ENCODE measurements at places on chromosomes 12 and 14.

DNA sequence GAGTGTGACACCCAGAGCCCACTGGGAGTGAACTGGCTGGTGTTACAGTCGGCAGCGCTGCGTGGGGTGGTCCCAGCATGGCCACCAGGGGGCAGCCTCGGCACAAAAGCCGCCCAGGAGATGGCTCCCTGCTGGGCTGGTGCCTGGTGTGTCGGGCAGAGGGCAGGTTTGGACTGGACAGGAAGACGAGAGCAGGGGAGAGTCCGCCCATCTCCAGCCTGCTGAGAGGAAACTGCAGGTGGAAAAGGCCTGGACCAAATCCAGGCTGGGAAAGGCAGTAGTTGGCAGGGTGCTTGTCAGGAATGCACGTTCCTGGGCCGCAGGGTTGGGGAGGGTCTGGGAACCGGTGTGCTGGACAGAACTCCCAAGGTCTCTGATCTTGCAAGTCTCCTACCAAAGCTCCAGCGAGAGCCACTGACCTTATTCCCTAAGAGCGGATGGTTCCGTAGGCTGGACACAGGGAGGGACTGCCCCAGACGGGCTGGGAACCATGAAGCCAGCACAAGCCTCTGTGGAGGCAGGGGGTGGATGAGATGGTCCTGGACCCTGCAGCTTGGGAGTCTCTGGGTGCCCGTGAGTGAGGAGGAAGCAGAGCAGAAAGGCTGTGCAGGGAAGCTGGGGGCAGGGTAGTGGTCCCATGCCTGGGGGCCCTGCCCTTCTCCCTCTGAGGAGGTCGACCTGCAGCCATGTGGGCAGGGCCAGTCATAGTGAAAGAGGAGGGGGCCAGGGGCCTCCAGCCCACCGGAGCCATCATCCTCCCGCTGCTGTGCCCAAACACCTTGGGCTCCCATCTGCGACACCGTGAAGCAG is 1.8 kb downstream of the AHNAK2 start:
- DNase-seq = peak; percentile 87

- no peak for DNase-seq
These were observed 47.7 kb upstream of the CMKLR1 start for GRCh38 chr12:108386709-108387360.

DNA sequence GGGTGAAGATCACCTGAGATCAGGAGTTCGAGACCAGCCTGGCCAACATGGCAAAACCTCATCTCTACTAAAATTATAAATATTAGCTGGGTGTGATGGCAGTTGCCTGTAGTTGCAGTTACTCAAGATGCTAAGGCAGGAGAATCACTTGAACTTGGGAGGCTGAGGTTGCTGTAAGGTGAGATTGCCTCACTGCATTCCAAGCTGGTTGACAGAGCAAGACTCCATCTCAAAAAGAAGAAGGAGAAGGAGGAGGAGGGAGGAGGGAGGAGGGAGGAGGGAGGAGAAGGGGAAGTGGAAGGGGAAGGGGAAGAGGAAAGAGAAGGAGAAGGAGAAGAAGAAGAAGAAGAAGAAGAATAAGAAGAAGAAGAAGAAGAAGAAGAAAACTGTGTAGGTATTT is 17.0 kb downstream of the RNASE10 start:
- peak; percentile 14 for DNase-seq

DNA sequence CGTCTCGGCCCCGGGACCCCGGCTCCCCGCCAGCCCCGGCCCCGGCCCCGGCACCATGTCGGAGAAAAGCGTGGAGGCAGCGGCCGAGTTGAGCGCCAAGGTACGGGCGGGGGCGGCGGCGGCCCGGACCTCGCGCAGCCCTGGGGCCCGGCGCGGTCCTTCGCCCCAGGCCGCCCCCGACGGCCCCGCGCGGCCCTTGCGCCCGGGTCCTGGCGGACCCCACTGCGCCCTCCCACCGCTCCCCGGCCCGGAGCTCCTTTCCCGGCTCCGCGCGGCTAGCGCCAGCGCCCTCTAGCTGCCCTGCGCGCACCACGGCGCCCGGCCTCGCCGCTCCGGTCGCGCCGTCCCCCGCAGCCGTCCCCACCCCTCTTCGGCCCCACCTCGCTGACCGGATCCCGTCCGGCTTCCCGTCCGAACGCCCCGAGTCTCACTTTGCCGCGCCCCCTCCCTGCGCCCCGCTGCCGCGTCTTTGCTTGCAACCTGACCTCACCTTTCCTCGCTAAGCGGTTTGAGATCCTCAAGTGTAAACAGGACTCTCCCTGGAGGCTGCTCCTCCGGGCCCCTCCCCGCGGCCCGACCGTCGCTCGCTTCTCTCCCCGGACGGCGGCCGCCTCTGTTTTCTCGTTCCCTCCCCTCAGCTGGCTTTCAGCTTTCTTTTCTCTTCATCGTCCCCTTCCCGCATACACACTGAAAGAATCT is 637 bp downstream of the PTMS start:
- DNase-seq = peak; percentile 73

DNA sequence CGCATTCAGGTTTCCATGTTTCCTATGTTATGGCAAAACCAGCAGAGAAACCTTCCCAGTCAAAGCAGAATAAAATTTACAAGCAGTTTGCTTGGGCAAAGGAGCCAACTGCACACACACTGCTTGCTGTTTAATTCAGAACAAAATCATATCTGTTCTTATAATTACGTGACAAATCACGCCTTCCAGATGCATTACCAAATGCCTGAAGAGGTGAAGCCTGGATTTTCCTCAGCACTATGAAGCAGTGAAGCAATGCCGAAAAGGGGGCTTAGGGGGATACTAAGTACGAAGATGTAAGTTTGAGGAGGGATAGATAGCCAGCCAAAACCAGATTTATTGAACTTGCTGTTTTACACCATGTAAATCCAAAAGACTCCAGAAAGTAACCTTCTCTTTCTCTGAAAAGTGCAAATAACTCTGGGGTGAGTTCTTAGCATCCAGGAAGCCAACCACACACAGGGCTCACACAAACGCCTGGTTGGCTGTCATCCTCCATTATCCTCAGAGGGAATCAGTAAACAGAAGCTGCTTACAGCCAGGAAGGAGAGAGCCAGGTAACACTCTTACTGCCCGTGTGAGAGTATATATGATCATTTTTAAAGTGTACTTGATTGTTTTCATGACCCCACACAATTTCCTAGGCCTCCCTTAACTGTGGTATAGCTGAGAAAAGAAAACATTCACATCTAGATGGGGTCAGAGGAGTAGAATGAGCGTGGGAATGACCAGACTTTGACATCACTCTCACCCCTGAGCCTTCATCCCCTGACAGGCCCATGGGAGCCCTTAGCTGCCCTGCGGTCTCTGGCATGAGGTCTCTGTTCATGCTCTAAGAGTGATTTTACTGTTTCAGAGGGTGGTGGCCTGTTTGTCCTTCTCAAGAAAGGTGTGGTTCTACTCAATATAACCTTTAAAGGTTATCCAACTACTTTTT is 442.5 kb downstream of the EGLN3 start:
- DNase-seq = no peak

DNA sequence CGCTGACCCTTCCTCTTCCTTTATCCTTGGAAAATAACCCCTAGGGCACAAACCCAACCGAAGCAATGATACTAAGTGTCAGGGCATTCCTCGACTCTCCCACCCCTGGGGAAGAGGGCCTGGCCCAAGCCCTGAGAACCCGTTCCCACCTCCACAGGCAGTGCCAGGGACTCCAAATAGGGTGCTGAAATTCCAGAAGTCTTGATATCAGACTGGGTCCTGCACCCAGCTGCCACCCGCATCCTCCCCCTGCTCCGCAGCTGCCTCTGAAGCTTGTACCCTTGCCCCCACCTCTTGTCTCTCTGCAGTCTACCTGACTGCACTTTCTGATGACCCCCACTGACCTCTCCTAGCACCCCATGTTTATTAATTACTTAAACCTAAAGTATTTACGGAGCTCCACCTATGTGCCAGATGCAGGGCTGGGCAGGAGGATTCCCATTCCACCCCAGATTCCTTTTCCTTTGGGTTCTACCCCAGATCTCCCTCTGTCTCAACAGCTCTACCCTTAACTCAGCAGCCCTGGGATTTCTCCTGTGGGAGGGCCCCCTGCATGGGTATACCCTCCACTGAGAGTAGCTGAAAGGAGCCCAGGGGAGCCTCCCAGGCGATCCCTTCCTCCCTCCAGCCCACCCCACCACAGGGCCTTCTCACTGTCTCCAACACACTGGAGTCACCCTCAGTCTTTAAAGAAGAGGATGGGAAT is 4.1 kb upstream of the KRT18 start:
- DNase-seq = no peak

DNA sequence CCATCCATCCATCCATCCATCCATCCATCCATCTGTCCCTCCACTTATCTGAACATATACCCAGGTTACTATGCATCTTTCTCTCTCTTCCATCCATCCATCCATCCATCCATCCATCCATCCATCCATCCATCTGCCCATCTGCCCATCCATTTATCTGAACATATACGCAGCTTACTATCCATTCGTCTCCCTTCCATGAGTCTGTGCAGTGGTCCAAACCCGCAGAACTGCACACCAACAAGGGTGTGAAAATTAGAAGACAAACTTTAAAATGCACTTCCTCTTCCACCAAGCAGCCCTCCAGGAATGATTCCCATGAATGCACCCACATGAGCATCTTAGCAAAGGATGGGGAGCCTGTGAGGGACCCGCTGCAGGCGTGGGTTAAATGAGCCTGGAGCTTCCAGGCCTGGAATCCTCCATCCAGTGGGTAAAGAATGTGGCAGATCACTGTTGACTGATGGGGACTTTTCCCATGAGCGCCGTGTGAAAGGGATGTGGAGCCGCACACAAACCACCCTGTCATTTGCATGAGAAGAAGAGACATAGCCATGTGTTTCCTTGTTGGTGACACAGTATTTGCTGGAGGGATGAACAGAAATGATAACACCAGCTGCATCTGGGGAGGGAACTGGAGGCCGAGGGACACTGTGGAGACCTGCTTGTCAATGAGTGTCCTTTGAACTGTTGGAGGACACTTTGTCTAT is 376.6 kb downstream of the ADGRD1 start:
- DNase-seq = no peak

Measured in inflammatory macrophage (primary cell).